ENCODE measurements at places on chromosomes 3 and 15.

DNA sequence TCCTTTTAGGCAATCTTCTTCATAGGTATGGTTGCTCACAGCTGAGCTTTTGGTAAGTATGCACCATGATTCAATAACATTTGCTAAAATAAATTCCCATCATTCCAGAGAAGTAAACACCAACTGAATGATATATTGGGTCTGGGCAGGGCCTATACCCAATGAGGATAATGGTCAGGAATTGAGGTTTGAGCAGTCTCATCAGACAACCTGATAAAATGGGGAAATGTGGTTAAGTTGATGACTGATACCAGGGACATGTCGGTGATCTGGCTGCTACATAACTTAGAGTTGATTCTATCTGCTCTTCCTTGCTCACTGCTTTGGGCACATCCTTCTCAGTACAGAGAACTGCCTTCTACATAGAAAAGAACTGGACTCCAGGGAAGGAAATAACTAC, 92.9 kb downstream of the GPR156 start:
- no peak for DNase-seq

DNA sequence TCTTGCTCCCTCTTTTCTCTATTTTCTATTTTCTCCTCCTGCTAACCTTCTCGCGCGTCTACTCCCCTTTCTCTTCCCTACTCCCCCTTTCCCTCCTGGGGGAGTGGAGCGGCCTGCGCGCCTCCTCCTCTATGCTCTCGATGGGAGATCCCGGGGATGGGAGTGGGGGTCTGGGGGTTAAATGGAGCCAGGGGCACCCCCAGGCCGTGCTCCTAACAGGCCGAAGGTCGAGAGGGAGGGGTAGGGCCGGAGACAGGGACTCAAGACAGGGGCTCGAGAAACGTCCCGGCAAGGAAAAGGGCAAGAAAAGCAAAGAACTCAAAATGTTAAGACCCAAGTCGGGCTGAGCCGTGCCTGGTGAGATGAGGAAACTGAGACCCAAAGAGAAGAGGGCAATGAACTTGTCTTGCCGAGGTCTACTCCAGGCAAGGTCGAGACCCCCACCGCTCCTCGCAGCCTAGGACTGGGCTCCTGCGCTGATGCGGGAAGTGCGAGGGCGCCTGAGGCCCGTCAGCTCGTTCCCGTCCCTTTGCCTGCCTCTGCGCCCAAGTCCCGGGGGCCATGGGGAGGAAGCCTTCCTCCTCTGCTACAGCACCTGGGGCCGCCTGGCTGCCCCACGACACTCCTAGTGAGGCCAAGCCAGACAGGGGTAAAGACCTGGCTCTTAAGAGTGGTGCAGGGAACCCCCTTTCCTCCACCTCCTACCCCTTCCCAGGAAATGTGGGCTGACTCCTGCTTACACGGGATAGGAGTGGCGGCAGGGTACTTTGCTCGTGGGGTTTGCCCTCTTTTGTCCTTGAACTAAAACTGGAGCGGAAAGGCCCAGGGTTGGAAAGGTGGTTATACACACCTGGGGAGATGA, 770 bp upstream of the MEGF11 start:
- DNase-seq: no peak

- DNase-seq: no peak
Measured at GRCh38 chr3:186169379-186169778, 60.5 kb upstream of the ETV5 start.

DNA sequence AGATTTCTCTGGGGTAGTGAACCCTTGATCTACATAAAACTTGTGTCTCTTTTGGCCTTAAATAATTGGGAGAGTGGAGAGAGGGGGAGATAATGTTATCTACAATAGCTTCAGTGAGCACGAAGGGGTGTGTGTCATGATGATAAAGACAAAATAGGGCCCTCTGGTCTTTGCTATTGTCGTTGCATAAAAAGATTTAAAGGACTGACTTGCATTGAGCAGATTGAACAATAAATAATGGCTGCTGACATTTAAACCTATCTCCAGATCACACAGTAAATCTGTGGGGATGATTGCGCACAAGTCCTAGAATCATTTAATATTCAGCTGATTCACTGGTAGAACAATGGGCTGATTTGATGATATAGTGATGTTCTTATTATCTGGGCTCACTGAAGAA, 71.3 kb upstream of the GAP43 start:
- DNase-seq: no peak

DNA sequence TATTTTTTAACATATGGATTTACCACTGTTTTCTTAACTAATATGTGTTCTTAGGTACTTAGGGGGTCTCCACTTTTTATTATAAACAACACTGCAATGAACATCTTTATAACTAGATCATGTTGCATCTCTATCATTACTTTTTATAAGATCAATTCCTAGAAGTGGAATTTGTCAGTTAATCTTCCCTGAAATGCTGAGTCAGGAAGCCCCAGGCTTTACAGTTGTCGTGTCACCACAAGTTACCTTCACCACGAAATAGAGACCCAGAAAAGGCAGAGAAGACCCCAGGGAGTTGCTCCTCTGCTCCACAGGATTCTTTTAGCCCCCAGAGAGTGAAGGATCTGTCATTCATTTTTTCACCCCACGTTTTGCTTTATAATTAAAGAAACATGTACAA, 34.5 kb upstream of the ERC2 start:
- DNase-seq: no peak

Measured in urothelium cell line (cell line).